WTC11 (cell line): ENCODE measurements at places on chromosomes 16 and 17.

DNA sequence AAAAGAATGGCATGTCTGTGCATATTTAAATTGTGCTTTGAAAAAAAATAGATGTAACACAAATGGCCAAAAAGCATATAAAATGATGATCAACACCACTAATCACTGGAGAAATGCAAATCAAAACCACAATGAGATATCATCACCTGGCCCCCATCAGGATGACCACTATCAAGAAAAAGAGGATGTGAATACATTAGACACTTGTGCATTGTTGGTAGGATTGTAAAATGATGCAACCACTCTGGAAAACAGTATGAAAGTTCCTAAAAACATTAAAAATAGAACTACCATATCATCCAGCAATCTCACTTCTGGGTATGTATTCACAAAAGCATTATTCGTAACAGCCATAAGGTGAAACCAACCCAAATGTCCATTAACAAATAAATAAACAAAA lies 91.5 kb downstream of the SPAG9 start:
- DNase-seq: no peak

GRCh38 chr17:57130708-57131461 lies 45.8 kb downstream of the AKAP1 start:
- peak; percentile 88 for DNase-seq

GRCh38 chr16:50373780-50374179 lies 5.0 kb upstream of the BRD7 start:
- no peak for DNase-seq

- peak; percentile 77 for DNase-seq
These were observed at the start of gene ACE for GRCh38 chr17:63476854-63477479. Gene ACE, plus strand, starts transcription at chr17:63477061. Its CDS starts 34 bp downstream, at chr17:63477095.

DNA sequence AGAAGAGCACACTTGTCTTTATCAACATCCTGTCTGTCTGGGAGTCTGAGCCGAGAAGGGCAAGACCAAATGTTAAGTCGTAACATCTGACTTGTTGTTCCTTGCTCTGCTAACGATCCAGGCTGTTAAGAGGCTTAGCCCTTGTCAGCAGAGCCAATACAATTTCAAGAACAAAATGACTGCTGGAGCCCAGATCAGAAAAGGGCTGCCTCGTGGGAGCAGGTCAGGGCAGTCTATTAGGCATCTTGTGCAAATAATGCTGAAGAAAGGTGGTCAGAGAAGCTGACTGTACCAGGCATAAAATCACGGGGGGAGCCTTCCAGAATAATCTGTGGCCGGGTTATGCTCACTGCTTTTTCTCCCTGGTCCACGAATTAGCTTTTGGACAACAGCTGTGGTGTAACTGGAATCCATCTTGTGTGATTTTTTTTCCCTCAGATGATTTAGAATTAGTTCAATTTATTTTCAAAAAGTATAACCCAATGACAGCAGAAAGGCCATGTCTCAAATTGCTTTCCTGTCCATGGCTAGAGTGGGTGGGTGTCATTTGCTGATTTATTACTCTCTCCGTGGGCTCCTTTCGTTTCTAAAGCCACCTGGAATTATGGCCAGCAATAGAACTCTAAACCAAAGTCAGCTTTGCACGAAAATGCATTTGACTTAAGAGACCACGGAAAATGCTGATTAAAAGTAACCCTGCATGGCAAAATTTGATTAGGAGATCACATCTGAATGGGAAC lies 221.1 kb upstream of the HSBP1 start:
- DNase-seq: no peak

GRCh38 chr17:60641126-60641525 lies 36.5 kb upstream of the BCAS3 start:
- no peak for DNase-seq

GRCh38 chr17:59465949-59466307 lies 99.5 kb upstream of the DHX40 start:
- no peak for DNase-seq

GRCh38 chr17:17944743-17945142 lies 27.5 kb downstream of the TOM1L2 start:
- no peak for DNase-seq

DNA sequence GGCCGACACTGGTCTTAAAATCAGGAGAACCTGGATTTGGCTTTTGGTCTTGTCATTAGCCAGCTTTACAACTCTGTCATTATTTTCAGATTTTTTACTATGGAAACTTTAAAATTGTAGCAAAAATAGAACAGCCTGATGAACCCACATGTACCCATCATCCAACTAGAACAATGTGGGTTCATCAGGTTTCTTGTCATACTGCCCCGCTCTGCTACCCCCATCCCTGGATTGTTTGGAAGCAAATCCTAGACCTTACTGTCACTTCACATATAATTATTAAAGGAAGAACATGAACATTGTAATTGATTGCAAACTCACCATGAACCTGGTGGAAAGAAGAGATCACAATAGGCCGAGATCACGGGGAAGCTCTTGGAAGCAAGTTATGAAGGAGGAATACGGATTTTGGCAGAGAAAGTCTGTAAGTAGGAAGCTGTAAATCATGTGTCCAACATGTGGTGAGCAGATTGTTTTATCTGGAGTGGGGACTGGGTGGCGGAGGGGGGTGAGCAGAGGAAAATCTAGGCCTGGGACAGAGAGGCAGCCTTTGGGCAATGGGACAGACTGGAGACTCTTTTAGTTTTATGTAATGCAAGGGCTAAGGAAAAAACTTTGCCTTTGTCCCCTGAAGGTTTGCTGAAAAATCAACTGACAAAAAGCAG lies 67.0 kb downstream of the PITPNC1 start:
- DNase-seq: no peak

GRCh38 chr17:19414396-19415280 lies 3.6 kb downstream of the RNF112 start:
- no peak for DNase-seq

DNA sequence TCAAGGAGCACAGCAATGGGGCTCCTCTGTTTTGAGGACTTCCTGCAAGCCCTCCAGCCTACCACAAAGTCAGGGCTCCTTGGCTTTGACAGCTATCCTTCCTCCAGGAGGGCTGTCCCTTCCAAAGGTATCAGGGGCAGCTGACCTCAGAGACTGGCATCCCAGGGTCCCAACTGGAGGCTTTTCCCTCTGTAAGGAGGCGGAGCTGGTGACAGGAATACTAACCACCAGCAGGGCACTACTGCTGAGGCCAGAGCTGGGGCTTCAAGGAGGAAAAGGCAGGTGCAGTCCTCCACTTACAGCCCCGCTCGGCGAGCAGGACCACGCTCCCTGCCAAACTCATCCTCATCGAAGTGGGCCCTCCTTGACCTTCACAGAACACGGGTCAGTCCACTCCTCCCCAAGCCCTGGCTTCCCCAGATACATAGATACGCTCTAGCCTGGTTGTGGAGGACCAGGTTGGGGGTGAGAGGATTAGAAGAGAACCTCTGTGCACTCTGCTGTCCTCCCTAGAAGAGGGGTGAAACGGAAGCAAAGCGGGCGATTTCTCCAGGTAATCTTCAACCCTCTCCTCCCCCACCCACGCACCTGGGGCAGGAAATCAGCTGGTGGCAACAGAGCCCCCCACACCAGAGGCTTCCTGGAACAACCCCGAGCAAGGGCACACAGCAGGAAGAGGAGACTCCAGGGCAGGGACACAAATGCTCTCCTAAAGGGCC lies 20.5 kb downstream of the ST3GAL2 start:
- no peak for DNase-seq

GRCh38 chr16:56320811-56321558 lies 104.4 kb downstream of the AMFR start:
- no peak for DNase-seq
